GM23338 (cell line): ENCODE measurements at places on chromosomes 13 and 19.

- DNase-seq = peak; percentile 65
These were observed 16.4 kb downstream of the SULT2B1 start for GRCh38 chr19:48568345-48568886.

GRCh38 chr13:60324131-60324530 lies 72.9 kb upstream of the TDRD3 start:
- no peak for DNase-seq

DNA sequence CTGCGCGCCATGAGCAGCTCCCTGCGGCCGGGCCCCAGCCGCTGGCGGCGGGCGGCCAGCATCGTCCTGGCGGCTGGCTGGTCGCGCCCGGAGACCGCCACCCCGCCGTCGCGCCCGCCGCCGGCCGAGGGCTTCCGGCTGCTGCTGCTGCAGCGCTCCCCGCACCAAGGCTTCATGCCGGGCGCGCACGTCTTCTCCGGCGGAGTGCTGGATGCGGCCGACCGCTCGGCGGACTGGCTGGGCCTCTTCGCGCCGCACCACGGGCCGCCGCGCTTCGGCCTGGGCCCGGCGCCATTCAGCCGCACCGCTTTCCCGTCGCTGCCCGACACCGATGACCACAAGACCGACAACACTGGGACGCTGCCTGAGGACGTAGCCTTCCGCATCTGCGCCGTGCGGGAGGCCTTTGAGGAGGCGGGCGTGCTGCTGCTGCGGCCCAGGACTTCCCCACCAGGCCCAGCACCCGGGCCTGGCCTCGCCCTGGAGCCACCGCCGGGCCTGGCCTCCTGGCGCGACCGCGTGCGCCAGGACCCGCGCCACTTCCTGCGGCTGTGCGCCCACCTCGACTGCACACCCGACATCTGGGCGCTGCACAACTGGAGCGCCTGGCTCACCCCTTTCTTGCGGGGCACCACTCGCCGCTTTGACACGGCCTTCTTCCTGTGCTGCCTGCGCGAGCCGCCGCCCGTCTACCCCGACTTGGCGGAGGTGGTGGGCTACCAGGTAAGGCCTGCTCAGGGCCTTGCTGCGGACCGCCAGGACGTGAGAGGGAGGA lies 518 bp downstream of the NUDT19 start:
- peak; percentile 65 for DNase-seq

GRCh38 chr19:12821761-12822160 lies 12.6 kb downstream of the RTBDN start:
- no peak for DNase-seq
